ENCODE measurements at places on chromosomes 4 and X. TPM values are rescaled to one million over a fixed set of nuclear protein-coding genes. Genes with fewer than 3 reads are reported as not detected.

CCSER1 gene
- total RNA-seq = 1.7 TPM

PHKA1 gene
- 0.29 TPM for total RNA-seq

CENPVL1 gene
- not detected for total RNA-seq

CXorf38 gene
- 25.7 TPM for total RNA-seq

ODAPH gene
- not detected for total RNA-seq

IL13RA1 gene
- 0.79 TPM for total RNA-seq

IRS4 gene
- total RNA-seq = not detected

ZAR1 gene
- total RNA-seq = not detected

UGT2A1 gene
- not detected for total RNA-seq

FRG2 gene
- not detected for total RNA-seq

DNA sequence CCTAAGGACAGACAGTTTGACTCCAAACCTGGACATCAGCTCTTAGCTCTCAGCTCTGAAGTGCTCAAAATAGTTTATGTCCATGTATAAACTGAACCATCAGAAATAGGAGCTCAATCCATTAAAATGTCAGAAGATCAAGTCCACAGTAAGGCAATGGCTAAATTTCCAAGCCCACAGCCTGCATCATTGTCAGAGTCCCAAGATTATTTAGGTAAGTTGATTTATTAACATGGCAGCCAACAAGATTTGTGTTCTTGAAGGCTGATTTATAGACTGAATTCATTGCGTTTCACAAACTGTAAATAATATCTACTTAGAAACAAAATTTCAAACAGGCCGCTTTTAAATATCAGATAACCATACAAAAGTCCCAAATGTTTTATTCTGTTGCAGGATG is 286.5 kb upstream of the ADGRL3 start:
- H3K27me3 ChIP-seq = no peaks in the 10 kb centered on the region
- no peak overlapping the region for H3K27ac ChIP-seq
- no peak for DNase-seq
- no peak overlapping the region for H3K4me3 ChIP-seq
- H3K4me1 ChIP-seq = no peaks in the 10 kb centered on the region
- no peaks in the 10 kb centered on the region for H3K36me3 ChIP-seq

- no peaks in the 10 kb centered on the region for H3K4me1 ChIP-seq
- DNase-seq = no peak
- H3K27ac ChIP-seq = no peak overlapping the region
- H3K27me3 ChIP-seq = no peaks in the 10 kb centered on the region
These were observed 107.0 kb upstream of the HPGD start for GRCh38 chr4:174629265-174629664.

DNA sequence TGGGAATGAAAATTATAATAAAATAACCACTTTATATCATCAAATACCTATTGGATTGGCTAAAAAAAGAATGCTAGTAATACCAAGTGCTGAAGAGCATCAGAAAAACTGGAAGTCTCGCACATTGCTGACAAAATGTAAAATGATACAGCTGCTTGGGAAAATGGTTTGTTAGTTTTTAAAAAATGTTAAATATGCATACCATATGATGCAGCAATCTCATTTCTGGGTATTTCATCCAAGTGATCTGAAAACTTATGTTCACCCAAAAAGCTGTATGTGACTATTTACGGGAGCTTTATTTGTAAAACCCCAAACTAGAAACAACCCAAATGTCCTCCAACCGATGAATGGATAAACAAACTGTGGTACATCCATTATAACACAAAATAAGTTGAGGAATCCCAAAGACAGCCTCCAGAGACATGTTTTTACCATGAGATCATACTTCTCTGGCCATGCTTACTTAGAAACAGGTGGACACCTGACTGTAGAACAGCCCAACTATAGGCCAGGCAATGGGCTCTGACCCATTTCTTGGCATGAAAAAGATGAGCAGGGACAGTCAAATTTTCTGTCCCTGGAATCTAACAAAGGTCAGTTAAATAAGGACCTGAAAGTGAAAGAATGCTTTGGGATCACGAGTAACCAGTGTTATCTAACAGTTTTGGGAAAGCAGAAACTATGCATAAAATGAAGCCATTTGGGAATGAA is 47.5 kb upstream of the FAM120C start:
- no peak for DNase-seq
- no peaks in the 10 kb centered on the region for H3K36me3 ChIP-seq
- no peaks in the 10 kb centered on the region for H3K27me3 ChIP-seq
- H3K4me1 ChIP-seq = no peaks in the 10 kb centered on the region
- no peak overlapping the region for H3K27ac ChIP-seq

DNA sequence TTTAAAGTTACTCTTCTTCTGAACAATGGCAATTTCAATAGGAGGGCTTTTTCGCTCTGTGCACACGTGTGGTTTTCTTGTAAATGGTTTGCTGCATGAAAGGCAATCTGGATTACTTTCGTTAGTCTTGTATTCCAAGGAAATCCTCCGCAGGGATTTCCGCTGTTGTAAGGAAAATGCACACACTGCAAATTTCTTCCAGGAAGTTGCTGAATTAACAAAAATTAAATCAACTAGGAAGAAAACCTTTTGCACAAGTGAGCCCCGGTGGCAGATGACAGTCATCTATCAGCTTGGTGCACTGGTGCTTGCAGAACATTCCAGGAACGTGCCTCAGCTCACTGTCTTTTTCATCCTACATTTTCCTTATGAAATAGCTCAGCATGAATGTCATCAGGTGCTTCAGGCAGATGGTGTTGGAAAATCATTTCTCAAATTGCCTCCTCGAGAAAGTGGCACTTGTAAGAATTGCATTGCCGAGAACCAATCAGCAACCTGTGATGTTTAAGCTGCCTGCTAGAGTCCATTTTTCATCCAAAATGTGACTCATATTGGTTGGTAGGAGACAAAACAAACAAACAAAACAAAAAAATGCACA is 272.4 kb upstream of the VCX start:
- H3K4me3 ChIP-seq = no peak overlapping the region
- no peaks in the 10 kb centered on the region for H3K27me3 ChIP-seq
- H3K27ac ChIP-seq = no peak overlapping the region
- no peak for DNase-seq
- H3K36me3 ChIP-seq = no peaks in the 10 kb centered on the region
- H3K4me1 ChIP-seq = no peaks in the 10 kb centered on the region

- no peaks in the 10 kb centered on the region for H3K27me3 ChIP-seq
- H3K27ac ChIP-seq = no peak overlapping the region
- H3K36me3 ChIP-seq = no peaks in the 10 kb centered on the region
- DNase-seq = no peak
These were observed 755.4 kb downstream of the SH3BGRL start for GRCh38 chrX:81957318-81957717.

DNA sequence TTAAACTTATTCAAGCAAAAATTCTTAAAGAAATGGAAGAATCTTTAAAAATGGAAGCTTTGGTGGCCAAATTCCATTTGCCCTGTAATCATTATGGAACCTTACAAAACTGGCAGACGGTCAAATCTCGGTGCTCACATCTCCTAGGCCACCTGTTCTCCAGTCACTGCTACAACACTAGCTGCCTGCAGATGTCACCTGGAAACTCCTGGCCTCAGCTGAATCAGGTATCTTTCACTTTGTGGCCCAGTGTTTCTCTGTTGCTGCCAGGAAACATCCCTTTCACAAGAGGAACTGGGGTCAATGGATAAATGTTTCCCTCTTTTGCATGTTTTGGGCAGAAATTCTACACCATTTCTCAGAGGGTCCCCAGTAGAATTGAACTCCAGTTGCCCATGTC is 4.2 kb upstream of the CXCL3 start:
- no peaks in the 10 kb centered on the region for H3K27me3 ChIP-seq
- DNase-seq = no peak
- no peak overlapping the region for H3K27ac ChIP-seq
- no peaks in the 10 kb centered on the region for H3K36me3 ChIP-seq

DNA sequence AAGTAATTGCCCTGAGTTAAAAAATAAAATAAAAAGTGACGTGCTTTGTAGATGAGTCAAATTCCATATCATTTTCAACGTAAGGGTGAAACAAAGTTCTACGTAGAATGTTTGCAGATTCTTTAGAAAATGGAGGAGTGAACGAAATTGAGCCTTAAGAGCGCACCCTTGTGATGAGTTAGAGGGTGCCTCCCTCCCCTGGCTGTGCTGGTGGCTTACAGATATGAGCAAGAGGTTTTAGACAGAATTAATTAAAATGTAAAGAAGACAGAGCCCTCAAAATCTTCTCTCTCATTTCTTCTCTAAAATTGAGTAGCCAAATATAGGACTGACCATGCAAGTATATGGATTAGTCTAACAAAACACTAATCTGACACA is 30.2 kb upstream of the LGI2 start:
- no peaks in the 10 kb centered on the region for H3K36me3 ChIP-seq
- H3K27me3 ChIP-seq = no peaks in the 10 kb centered on the region
- H3K4me3 ChIP-seq = no peak overlapping the region
- H3K27ac ChIP-seq = no peak overlapping the region
- no peak for DNase-seq
- H3K4me1 ChIP-seq = no peaks in the 10 kb centered on the region

DNA sequence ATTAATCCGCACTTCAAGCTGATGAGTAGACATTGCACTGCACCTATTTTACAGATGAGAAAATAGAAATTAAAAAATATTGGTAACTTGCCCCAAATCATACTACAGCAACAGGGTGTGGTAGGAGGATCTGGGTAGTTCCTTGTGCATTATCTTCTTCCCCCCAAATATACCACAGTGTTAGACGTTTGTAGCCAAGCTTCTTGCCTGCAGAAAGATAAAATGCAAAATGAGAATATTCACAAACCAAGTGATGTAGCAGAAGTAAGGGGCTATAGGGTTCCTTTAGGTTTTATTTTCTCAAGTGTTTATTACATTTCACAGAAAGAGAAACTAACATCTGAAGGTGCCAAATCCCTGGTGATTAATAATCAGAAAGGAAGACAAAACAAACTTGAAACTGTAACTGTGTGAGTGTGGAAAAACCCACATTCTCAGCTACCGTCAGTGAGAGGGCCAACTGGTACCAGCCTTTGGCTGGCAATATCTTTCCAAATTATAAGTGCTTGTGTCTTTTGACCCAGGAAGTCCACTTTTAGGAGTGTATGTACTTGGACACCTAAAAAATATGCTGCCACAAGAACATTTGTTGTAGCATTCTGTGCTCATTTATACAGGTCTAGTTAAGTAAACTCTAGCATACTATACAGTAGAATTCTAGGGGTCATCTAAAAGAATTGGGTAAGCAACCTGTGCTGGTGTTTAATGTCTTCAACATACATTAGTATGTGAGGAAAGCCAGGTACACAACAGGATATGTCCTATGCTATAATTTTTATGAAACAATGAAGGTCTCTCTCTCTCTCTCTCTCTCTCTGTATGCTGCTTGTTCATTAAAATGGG is 6.7 kb upstream of the CD38 start:
- H3K27ac ChIP-seq = no peak overlapping the region
- H3K27me3 ChIP-seq = no peaks in the 10 kb centered on the region
- no peak overlapping the region for H3K4me3 ChIP-seq
- no peak for DNase-seq
- no peaks in the 10 kb centered on the region for H3K36me3 ChIP-seq

- H3K4me3 ChIP-seq = no peak overlapping the region
- H3K4me1 ChIP-seq = peaks cover 20% of the 10 kb centered on the region
- H3K27ac ChIP-seq = no peak overlapping the region
- no peaks in the 10 kb centered on the region for H3K36me3 ChIP-seq
- DNase-seq = no peak
These were observed 22.0 kb downstream of the MTMR1 start for GRCh38 chrX:150715184-150715583.

DNA sequence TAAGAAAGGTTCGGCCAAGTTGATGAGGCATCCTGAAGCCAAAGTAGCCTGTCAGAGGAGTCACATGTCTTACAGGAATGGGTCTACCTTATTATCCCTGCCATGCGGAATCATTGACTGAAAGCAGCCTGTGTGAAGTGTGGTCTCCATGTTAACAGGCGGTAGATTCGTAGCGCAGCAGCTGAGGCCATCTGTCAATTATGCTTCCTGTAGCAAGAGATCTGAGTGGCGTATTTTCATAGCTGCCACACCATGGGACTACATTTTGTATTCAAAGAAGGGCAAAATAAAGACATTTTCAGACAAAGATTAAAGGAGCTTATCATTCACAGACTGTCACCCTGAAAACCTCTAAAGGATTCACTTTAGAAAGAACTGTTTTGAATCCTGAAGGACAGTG is 11.2 kb upstream of the MED14 start:
- no peaks in the 10 kb centered on the region for H3K4me1 ChIP-seq
- H3K36me3 ChIP-seq = no peaks in the 10 kb centered on the region
- H3K4me3 ChIP-seq = no peak overlapping the region

GRCh38 chrX:9374555-9374954 is 90.3 kb upstream of the TBL1X start:
- H3K4me1 ChIP-seq = no peaks in the 10 kb centered on the region
- no peaks in the 10 kb centered on the region for H3K27me3 ChIP-seq
- H3K36me3 ChIP-seq = no peaks in the 10 kb centered on the region
- no peak overlapping the region for H3K27ac ChIP-seq
